ENCODE measurements at places on chromosomes 13 and 19.

GRCh38 chr13:91212231-91212630 is 135.3 kb upstream of the MIR17HG start:
- no peak for DNase-seq

DNA sequence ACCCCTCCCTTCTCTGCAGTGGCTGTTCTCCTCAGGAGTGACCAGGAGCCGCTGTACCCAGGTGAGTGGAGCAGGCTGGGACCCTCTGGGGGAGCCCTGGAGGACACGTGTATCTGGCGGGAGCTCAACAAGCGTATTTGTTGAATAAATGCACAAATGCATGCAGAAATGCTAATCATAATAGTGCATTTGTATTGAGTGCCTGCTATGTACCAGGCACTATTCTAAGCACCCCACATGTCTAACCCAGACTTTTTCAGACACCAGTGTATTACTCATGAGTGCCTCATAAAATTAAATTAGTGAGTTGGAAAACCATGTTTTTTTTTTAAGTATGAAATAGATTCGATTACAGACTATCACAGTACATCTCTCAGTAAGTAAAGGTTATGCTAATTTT is 7.9 kb downstream of the HPN start:
- no peak for DNase-seq

GRCh38 chr13:41428155-41428554 is 29.2 kb upstream of the RGCC start:
- DNase-seq: peak; percentile 54

GRCh38 chr19:16888629-16889365 is at the start of gene F2RL3:
Gene F2RL3 (plus strand): TSS chr19:16888999. CDS start chr19:16889190, 191 bp downstream.
- no peak for DNase-seq

DNA sequence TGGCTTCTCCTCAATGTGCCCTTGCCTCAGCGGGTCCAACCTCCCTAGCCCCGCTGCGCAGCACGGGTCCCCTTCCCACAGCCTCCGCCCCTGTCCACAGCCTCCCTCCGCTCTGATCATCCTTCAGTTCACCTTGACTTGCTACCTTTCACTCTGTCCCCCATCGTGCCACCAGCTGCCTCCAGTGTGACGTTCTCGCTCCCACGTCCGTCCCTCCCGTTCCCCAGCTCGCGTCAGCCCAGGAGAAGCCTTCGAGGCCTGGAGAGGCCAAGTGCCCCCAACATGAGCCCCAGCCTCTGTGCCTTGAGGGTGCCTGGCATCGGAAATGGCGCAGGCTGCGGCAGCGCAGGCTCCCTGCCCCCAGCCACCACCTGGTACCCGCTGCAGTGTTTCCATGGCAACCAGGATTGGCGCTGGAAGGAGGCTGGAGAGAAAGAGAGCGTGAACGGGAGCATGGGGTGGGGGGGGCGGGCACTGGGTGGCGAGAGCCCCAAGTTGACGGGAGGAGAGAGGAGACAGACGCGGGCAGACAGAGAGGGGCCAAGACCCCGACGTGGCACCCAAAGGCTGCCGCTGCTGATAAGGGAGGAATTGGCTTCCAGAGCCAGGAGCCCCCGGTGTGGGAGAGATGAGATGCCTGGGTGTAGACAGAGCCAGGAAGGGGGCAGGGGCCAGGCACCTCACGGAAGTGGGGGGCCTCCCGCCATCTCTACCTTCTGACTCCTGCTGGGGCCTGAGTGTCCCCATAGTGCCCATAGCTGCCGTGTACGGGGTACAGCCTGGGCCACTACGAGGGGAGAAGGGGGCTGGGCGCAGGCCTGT is 844 bp upstream of the ASPDH start:
- no peak for DNase-seq

Measured in stimulated activated CD8-positive, alpha-beta memory T cell treated with anti-CD3 and anti-CD28 coated beads, Interleukin-4, amount 100 ng/mL, for 48 hours (primary cell).